Brain (organoid and tissue), 16 donors: ENCODE measurements at places on chromosomes 3 and 15. TPM values are rescaled to one million over a fixed set of nuclear protein-coding genes. Genes with fewer than 3 reads are reported as not detected.

PLIN1 gene
- polyA plus RNA-seq = 3.3 TPM

CMTM8 gene
- 4.2 TPM for polyA plus RNA-seq

CISH gene
- 2.2 TPM for polyA plus RNA-seq

C2CD4A gene
- 0.24 TPM for polyA plus RNA-seq

PCSK6 gene
- polyA plus RNA-seq = 31.9 TPM

C3orf70 gene
- polyA plus RNA-seq = 3.5 TPM

LPCAT4 gene
- 39.0 TPM for polyA plus RNA-seq

RCN2 gene
- 48.6 TPM for polyA plus RNA-seq

LCTL gene
- 0.24 TPM for polyA plus RNA-seq

CPLX3 gene
- 2.1 TPM for polyA plus RNA-seq

ARGFX gene
- polyA plus RNA-seq = not detected

MNS1 gene
- polyA plus RNA-seq = 2.3 TPM

DAZL gene
- not detected for polyA plus RNA-seq

MME gene
- not detected for polyA plus RNA-seq

LIPC gene
- 0.63 TPM for polyA plus RNA-seq

TMC3 gene
- not detected for polyA plus RNA-seq

RBP2 gene
- polyA plus RNA-seq = not detected

PLS1 gene
- polyA plus RNA-seq = 16.2 TPM

DNA sequence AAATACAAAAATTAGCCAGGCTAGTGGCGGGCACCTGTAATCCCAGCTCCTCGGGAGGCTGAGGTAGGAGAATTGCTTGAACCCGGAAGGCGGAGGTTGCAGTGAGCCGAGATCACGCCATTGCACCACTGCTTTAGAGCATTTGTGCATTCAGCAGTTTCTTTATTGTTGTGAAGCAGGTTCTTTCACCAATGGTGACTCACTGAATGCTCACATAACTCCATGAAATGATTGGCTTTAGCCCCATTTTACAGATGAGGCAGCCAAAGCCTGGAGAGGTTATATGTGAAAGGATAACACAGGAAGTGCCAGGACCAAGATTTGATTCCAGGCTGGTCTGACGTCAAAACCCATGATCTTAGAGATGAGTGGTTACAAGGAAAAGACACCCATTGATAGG is 195.2 kb downstream of the SLCO3A1 start:
- no peak for DNase-seq

- no peak for DNase-seq
Observed at GRCh38 chr3:11434563-11435096, 162.4 kb downstream of the ATG7 start.

DNA sequence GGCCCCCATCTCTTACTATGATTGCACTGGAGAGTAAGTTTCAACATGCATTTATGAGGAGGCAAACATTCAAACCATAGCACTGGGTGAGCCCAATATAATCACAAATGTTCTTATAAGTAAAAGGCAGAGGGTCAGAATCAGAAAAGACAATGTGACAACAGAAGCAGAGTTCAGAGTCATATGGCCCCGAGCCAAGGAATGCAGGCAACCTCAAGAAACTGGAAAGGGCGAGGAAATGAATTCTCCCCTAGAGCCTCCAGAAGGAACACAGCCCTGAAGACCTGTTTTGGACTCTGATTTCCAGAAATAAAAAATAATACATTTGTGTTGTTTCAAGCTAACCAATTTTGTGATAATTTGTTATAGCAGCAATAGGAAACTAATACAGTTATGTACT is 81.3 kb upstream of the ABI3BP start:
- DNase-seq = no peak

DNA sequence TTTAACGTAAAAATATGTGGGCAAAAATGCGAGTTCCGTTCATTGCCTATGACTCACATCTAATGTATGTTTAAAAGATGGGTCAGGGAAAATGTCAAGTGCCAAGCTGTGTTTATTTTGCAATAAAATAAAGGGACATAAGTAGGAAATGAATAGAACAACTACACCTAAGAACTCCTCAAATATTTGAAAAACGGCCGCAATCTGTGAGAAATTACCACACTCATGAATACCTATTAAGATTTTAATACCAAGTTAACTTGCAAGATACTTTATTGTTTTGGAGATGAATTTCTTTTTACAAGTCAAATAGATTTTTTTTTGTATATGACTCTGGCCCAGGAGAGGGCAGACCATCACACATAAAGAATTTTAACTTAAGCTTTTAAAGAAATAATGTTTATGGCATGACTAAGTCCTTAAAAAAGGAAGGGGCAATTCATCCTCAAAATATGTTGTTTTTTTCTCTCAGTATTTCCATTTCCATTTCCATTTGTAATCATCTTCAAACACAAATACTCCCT is 152.7 kb downstream of the SUCNR1 start:
- DNase-seq = no peak

DNA sequence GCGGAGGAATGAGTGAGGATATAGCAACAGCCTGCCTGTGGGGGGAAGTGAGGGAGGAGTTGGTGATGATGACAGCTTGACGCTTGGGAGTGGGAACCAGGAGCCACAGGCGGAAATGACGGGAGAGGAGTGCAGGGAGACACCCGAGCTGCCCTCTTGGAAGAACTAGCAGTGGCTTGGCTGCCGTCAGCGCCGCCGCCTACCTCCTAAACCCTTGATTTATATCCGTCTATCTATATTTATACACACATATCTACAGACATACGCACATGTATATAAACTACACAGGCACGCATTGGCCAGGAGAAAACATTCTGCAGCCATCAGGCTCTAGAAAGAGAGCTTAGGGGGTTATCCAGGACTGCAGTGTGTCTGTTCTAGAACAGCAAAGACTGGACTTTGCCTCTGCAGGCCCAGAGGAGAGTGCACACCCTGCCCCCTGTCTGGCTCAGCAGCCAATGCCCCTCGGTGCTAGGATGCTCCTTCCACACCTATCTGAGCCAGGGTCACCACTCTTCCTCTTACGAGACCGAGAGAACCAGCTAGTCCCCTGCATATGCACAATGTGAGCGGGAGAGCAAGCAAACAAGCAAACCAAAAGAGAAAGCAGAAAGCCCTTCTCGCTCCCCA is 45.3 kb upstream of the MAGEF1 start:
- DNase-seq = peak; percentile 95

DNA sequence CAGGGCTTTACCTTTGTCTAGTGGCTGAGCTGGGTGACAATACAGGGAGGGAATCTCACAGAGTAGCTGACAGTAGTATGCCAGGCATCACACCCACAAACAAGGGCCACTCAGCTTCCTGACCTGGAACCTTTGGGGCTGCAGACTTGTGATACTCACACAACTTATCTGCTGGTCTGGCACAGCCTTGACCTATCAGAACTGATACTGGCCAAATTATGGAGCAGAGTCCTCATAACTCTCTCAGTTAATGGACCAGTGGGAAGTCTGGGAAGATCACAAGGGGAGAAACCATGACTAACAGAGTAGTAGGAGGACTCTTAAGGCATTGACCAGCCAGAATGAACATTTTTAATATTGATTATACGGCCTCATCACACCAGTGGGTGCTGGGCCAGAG is 19.4 kb downstream of the MRPL46 start:
- no peak for DNase-seq

- DNase-seq = no peak
Observed at GRCh38 chr15:33209575-33210481, 15.3 kb upstream of the FMN1 start.

DNA sequence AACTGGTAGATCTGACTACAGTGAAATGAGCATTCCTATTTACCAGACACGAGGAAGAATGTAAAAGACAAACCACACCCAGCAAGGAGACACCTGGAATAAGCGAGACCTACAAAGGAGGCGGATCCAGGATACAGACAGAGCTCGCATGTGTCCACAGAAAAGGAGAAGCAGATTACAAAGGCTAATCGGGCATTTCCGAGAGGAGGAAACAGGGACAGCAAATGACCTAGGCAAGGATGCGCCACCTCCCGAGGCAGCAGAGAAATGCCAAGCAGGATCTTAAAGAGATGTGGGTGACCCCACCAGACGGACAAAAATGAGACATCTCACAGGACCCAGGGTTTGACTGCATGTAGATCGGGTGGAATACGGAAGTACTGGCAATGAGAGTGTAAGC is 63.2 kb upstream of the IQSEC1 start:
- no peak for DNase-seq

GRCh38 chr15:70259028-70259424 is 161.3 kb upstream of the TLE3 start:
- DNase-seq = peak; percentile 93

DNA sequence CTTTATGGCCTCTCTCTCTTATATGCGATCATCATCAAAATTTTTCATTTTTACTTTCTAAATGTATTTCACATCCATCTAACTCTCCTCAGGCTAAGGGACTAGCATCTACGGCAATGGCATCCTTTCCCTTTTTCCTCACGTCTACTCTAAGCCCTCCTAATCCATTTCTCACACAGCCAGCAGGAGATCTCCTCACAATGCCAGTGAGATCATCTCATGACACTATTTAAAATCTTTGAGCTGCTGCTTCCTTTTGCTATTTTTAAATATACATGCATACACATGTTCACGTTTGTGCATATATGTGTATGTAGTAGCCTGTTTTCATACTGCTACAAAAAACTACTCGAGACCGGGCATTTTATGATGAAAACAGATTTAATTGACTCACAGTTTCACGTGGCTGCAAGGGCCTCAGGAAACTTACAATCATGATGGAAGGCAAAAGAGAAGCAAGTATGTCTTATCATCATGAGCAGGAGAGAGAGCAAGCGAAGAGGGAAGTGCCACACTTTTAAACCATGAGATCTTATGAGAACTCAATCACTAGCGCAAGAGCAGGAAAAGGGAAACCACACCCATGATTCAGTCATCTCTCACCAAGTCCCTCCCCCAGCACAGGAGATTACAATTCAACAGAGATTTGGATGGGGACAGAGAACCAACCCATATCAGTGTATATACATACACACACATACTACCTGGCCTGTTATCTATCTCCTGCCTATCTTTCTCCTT is 599.2 kb upstream of the ROBO1 start:
- no peak for DNase-seq

DNA sequence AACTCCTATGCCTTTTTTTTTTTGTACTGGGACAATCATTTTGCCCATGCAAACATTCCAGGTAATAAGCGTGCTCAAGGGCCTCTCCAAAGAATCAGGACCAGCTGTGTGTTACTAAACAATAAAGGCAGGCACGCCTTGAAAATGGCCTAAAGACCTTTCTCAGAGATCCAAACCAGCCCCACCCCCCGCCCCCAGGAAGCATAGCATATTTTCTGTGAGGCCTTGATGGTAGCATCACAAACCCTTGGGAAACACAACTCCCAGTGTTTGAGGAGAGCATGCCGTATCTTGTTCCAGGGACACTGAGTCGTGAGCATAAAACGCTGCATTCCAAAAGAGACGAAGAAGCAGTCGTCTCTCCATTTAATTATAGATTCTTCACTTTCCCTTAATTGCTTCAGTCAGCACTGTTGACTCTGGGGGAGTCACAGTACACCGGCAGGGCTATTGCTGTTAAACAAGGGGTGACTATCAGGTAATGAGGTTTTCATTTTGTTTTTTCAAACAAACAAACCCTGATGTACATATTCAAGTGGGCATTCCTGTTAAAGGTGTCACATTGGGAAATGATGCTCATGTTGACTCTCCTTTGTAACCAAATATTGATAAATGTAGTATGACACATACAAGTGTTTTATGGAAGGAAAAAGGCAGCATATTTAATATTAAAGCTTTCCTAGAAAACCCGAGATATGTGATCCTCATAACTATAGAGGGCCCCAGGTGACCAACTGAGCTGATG is 4.4 kb upstream of the TPM1 start:
- no peak for DNase-seq

DNA sequence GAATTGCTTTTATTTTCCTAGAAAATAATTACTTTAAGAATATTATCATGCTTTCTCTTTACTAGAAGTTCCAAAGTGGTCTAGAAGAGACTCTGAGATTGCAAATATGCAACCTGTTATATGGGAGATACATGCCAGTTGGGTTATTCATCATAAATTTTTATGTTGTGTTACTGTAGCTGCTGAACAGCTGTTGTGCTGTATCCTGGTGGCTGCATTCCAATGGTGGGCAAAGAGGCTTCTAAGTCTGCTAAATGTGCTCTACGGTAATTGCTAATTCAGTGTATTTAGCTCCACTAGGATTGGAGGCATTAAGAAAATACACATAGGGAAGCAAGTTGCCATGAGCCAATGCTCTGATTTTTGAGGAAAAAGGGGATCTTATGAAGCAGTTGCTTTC is 409.0 kb downstream of the TUSC7 start:
- no peak for DNase-seq

- peak; percentile 38 for DNase-seq
Observed at GRCh38 chr3:175149675-175150074, 290.5 kb downstream of the NAALADL2 start.

DNA sequence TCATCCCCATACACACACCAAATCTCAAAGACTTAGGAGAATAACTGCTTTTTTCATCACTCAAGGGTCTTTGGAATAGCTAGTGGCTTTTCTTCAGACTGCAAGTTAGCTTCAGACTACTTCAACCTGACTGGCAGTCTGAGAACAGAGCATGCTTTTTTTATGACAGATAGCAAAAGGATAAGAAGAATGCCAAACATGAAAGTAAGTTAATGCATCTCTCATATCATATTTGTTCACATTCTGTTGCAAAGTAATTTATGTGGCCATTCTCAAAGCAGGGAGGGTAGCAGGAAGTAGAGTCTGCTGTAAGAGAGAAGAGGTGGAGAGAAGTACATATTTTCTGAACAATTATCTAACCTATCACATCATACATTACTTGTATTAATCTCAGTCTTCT is 544.4 kb downstream of the ZPLD1 start:
- DNase-seq = no peak

GRCh38 chr15:92728266-92728665 is 72.7 kb upstream of the FAM174B start:
- no peak for DNase-seq

DNA sequence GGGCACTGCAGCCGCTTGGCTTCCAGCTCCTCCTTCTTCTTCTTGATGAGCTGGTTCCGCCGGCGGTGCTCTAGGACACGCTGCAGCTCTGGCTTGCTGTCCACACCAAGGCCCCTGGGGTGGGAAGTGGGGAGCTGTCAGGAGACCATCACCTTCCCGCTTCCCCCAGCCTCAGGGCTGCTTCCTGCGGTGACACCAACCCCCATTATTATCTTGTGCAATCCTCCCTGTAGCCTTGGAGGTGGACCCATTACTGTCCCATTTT is 10.0 kb downstream of the FAM107A start:
- no peak for DNase-seq

- DNase-seq = no peak
Observed at GRCh38 chr3:101784855-101785613, 6.0 kb downstream of the NXPE3 start.

- DNase-seq = no peak
Observed at GRCh38 chr3:23740517-23740965, 65.2 kb upstream of the UBE2E1 start.

- DNase-seq = no peak
Observed at GRCh38 chr3:141815667-141816066, 52.5 kb downstream of the GRK7 start.

- DNase-seq = peak; percentile 42
Observed at GRCh38 chr15:62109982-62110851, 43.4 kb downstream of the C2CD4A start.

GRCh38 chr3:169112153-169112892 is 551.2 kb downstream of the MECOM start:
- DNase-seq = no peak

- peak; percentile 76 for DNase-seq
Observed at GRCh38 chr3:28504976-28505375, 156.4 kb upstream of the AZI2 start.
